ENCODE measurements at places on chromosomes 7 and 10.

GRCh38 chr7:70997261-70997660, 134.7 kb upstream of the GALNT17 start:
- no peak for DNase-seq

- no peak for DNase-seq
Observed at GRCh38 chr7:13727751-13728150, 261.7 kb downstream of the ETV1 start.

DNA sequence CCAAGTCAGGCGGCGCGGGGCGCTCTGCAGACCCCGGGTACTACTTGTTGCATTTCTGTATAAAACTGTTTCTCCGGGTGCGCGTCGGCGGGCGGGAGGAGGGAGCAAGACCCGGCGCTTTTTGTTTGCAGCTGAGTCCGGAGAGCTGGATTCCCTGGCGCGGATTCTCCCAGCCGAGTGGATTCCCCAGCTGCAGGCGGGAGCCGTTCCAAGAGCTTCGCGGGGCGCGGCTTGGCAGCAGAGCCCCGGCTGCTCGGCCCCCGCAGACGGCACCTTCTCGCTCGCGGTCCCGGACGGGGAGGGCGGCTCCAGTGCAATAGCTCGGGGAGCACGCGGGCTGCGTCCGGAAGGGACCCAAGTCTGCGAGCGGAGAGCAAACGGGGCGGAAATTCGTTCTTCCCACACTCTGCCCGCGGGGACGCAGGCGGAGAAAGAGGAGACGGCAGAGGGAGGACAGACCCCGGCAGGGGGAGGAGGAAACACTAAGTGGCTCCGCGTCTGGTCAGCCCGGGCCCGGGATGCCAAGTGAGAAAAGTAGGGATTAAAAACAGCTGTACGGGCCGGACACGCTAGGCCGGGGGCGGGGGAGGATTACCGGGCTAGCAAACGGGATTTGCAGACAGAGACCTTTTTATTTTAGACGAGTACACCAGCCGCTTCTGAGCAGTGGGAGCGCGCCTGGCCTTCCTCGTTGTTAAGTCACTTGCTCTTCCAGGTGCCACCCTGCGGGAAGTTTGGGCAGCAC, at the start of gene TRIL:
Gene TRIL, minus strand, starts transcription at position 96 of the 745 bp plus-strand sequence. CDS start 284 bp downstream, outside the sequence.
- peak; percentile 77 for DNase-seq

DNA sequence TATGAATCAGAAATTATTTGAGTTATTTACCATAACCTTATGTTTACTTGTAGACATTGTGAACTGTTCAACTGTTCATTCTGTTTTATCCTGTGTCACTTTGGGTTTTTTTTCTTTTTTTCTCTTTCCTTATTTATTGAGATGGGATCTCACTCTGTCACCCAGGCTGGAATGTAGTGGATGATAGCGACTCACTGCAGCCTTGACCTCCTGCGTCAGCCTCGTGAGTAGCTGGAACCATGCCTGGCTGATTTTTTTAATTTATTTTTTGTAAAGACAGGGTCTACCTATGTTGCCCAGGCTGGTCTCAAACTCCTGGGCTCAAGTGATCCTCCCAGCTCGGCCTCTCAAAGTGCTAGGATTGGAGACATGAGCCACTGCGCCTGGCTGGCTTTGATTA, 97.1 kb downstream of the CSTF2T start:
- no peak for DNase-seq

- no peak for DNase-seq
Observed at GRCh38 chr7:142801601-142802295, 31.0 kb downstream of the PRSS2 start.

DNA sequence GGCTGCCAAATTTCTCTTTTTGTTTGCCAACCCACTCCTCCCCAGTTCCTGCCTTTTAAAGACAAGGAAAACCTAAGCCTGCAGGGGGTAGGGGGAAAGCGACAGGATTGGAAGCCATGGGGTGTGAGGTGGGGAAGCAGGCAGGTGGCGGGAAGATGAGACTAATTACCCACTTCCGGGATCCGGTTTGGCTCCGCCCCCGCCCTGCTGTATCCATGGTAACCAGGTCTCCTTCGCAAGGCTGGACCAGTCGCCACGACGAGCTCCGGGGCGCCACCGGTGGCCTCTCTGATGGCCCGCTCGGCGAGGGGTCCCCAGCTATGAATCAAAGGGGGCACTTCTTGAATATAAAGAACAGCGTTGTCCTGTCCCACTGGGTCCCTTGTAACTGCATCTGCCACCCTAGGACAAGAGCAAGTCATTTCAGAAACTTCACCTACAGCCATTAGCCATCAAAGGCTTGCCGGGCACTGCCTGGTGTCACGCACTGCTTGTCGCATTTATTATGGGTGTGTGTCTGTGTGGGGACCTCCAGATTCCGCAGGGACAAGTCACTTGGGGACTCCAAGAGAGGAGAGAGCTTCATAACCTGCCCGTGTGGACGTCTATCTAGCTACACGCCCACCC, 55.4 kb upstream of the LMTK2 start:
- DNase-seq, result peak; percentile 66

GRCh38 chr7:134128829-134129228, 1.7 kb downstream of the LRGUK start:
- no peak for DNase-seq

- DNase-seq, result no peak
Observed at GRCh38 chr10:95505641-95506040, 55.5 kb downstream of the SORBS1 start.

DNA sequence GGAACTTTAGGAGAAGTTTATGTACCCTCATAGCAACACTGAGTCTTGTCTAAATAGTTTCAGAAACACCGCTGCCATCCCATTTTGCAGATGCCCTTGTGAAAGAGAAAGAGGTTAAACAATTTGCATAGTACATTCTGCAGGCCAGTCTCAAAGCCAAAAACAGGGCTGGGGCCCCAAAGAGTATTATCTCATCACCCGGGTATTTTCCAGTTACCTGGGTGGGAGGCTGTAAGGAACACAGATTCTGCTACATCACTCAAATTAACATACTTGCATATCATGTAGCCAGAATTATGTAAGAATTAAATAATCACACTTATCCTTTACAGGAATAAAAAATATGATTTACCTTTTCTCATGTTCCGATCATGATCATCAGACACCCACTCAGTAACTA, 3.1 kb upstream of the FAM171A1 start:
- no peak for DNase-seq

- DNase-seq, result no peak
Observed at GRCh38 chr7:19530261-19530660, 178.6 kb downstream of the POLR1F start.

DNA sequence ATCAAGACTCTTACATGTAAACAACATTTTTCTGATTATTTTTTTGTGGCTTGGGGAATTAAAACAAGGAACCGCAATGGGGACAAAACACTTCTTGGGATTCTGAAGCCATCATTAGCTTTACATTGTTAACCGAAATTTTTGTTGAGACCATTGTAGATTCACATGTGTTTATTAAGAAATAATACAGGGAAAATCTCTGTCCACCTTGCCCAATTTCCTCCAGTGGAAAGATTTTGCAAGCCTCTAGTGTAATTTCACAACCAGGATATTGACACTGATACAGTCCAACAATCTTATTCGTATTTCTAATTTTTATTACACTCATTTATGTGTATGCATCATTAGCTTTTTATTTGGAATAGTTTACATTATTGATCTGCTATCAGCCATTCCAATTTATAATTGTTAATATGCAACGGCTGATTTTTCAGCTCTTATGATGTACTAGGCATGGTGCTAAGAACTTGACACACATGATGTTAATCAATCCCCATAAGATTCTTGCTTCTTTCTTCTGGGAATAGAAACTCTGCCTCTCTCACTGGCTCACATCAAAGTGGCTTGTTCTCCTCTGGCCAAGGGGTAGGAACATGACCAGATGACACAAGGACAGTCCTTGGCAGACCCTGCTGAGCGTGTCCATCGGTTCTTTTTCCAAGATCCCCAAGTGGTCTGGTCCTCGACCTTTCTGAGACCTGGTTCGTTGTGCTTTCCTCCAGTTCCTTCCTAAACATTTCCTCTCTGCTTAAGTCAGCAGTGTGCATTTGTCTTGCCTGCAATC, 137.6 kb downstream of the ADAM12 start:
- DNase-seq, result no peak

DNA sequence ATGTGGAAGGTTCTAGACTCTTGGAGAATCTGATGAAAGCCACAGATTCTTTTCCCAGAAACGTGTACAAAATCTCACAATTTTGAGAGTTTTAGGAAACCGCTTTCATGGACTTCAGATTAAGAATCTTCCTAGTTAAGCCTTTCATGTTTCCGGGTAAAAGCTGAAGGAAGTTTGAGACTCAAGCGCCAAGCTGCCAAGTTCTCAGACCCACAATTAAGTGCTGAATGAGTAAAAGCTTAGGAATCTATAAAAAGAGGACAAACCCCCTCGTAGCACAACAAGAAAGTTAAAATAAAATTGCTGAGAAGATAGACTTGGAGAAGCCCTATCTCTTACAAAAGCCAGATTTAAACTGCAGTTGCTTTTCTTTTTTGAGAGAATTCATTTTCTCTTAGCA, 99.6 kb downstream of the ST8SIA6 start:
- DNase-seq, result no peak

DNA sequence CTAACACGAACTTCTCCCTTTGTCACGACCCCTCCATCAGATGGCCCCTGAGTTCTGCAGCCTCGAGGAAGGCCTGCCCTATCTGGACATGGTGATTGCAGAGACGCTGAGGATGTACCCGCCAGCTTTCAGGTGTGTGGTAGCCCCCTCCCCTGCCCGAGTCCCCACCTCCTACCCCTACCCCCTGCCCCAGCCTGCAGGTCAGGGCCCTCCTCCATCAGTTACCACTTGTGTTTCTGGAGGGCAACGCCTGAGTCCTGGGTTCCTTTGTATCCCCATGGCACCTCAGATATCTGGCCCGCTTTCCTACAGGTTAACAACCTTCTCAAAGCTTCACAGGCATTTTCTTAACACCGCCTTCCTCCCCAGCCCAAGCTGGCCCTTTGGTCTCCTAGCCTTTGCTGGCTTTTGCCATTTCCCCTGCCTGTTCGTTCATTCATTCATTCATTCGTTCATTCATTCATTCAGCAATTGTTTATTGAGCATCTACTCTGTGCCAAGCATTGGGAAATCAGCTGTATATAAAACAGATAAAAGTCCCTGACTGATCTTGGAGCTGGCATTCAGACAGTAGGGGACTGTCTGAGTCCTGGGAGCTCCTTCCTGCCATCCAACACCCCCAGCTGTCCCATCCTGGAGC, 55.6 kb downstream of the PARP12 start:
- no peak for DNase-seq

DNA sequence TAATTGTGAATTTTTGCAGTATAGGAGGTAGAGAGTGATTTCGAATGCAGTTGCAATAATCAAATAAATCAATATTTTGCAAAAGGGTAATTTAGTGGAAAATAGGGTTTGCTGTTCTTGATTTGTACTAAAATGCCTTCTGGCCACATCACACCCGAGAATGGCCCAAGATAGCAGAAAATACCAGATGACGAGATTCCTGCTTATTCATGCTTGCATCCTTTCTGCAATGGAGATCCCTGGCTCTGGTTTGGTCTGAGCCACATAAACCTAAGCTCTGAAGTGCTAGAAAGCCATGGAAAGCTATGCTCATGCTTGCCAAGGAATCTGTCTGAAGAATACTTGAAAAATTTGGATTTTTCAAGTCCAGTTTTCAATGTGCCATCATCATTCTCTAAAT, 634.2 kb upstream of the COBL start:
- DNase-seq, result no peak

- DNase-seq, result no peak
Observed at GRCh38 chr10:61903928-61904344, 2.4 kb downstream of the ARID5B start.

DNA sequence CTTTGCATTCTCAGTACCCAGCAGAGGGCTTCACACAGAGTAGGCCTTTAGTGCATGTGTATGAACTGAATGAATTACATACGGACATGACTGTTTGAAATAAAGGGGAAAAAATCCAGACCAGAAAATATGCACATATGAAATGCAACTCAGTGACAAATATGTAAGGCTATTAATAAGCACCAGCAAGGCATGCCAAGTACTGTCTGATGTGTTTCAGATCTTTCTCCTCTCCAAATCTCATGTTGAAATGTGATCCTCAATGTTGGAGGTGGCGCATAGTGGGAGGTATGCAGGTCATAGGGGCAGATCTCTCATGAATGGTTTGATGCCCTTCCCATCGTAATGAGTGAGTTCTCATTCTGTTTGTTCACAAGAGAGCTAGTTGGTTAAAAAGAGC, 87.3 kb upstream of the TOMM7 start:
- DNase-seq, result no peak

DNA sequence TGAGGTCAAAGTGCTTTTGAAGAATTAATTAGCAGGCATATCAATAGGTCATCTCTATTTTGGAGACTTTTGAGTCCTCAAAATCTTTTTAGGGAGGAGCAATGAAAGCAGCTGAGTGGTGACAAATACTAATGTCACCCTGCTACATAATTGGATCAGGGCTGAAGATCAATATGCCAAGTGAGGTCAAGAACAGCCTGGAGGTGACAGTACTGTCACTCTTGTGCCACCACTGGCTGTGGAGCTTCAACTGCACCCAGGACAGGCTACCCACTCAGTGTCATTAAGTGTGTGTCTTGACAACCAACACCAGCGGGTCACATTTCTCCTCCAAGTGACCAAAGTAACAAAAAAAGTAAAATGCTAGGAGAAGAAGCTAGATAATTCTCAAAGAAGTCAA, 167.8 kb downstream of the DOCK4 start:
- DNase-seq, result no peak

All from testis (tissue), 5 donors.